T-helper 9 cell (primary cell): ENCODE measurements at places on chromosomes 12 and 14.
A peak's percentile ranks its signal among the peaks of the same experiment; 100 is the strongest.

GRCh38 chr12:6052940-6053329, 71.5 kb downstream of the VWF start:
- no peak for DNase-seq

DNA sequence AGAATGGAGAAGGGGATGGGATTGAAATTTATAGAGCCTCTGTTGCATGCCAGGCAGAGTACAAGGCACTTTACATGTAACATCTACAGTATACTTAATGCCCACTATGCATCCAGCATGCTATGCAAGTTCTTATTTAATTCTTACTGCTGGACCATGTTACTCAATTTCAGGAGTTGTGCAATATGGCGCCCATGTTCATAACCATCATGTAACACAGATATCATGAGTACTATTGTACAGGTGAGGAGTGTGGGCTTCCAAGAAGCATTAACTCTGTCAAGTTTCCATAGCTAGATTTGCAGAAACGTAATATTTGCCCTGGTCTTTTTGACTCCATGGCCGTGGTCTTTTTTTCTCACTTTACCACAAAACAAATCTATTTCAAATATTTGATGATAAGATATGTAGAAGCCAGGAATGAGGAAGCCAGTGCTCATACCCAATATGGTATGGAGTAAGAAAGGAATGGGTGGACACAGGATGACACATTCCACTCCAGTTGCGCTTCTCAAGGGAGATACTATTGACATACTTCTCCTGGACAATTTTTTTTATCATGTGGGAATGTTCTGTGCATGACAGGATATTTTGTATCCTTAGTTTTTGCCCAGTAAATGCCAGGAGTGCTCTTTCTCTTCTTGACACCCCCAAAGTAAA, 191.8 kb downstream of the C12orf75 start:
- no peak for DNase-seq

DNA sequence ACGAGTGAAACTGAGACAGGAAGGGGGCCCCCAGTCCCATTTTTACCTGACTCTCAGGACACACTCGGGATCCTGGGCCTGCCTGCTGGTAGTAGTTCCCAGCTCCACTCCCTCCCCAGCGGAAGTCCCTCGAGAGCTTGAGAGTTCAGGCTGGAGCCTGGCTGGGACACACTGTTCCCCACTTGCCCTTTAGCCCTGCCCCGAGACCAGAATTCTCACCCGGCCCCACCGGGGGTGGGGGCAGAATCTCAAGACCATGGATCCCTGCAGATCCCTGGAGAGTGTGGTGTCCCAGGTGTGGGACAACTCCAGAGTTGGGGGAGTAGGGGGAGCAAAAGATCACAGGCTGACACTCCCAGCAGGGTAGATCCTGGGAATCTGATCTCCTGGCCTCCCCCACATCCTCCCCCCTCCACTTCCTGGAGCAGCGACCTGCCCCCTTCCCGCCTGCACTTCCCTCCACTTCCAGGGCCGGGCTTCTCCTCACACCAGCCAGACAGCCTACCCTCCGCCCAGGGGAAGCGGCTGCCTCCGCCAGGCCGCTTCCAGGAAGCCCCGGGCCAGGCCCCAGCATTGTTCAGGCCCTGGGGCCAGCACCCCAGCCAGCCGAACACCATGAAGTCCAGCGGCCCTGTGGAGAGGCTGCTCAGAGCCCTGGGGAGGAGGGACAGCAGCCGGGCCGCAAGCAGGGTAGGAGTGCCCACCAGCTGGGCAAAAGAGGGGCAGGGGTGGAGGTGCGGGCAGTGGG, at the start of gene TNS2:
Gene TNS2 (plus strand): TSS at position 495 of the 748 bp plus-strand sequence. CDS start 121 bp downstream, at position 616.
- DNase-seq: no peak

DNA sequence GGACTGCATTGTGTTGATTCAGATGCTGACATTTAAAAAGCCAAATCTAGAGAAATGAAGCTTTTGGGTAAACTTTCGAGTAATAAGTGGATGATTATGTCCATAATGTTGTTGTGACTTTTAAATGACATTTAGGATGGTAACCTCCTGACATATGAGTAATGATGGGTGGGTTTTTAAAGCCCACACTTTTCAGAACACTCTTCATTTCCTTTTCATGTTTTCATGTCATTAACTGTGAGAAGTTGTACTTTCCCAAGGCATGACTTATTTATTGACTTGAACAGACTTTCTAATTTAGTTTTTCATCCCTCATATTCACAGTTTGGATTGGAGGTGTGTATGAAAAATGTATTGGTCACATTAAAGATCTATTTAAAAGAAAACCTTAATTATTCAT, 35.5 kb downstream of the RGS6 start:
- no peak for DNase-seq

- no peak for DNase-seq
Observed at GRCh38 chr12:28877854-28878253, 271.2 kb upstream of the FAR2 start.

DNA sequence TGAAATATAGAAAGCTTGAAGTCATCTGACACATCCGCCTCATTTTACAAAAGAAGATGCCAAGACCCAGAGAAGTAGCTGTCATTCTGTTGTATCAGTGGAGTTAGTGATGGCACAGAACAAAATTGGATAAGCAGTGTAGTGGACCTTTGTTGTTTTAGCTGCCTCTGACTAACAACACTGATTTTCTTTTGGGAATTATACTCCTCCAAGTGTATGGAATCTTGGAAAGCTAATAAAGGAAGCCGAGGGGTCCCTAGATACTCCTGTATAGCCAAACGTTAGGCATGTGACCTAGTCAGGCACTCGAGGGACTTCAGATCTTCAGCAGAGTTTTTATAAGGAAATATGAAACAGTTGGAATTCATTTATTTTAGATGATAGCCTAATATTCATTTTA, 94.5 kb downstream of the OTOGL start:
- DNase-seq: no peak

- no peak for DNase-seq
Observed at GRCh38 chr14:52901357-52901980, 49.4 kb downstream of the FERMT2 start.

- no peak for DNase-seq
Observed at GRCh38 chr14:77763316-77763715, 2.4 kb upstream of the SNW1 start.

DNA sequence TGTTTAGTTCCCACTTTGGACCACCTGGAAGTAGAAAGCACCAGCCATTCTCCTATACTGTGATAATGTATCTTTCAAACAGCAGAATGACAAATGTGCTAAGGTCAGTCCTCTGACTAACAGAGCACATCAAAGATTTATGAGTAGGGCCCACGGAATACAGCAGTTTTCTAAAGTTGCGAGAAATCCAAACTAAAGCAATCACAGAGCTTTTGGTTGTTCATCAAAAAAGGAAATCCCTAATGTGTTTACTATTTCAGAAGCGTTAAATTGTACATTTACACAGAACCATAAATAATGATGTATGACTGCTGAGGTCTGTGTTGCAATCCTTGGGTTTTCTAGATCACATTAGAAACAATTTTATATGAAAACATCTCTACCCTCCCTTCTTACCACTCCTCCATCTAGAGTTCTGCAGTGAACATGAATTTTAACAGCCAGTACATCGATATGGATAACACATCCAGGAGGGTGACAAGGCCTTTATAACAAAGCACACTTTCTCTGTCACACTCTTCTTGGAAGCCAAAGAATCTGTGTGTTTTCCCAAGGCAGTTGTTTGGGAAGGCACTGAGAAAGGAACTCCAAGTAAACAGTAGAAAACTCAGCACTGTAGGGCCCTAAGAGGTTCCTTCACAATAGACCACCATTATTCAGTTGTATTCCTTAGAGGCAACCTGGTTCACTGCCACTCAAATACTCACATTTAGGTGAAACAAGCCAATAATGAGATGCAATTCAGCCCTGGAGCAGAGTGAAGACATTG, 7.3 kb downstream of the KITLG start:
- DNase-seq: no peak

GRCh38 chr12:64058541-64059265, 163.4 kb downstream of the KICS2 start:
- no peak for DNase-seq

GRCh38 chr12:20259786-20260185, 108.6 kb upstream of the PDE3A start:
- DNase-seq: no peak

DNA sequence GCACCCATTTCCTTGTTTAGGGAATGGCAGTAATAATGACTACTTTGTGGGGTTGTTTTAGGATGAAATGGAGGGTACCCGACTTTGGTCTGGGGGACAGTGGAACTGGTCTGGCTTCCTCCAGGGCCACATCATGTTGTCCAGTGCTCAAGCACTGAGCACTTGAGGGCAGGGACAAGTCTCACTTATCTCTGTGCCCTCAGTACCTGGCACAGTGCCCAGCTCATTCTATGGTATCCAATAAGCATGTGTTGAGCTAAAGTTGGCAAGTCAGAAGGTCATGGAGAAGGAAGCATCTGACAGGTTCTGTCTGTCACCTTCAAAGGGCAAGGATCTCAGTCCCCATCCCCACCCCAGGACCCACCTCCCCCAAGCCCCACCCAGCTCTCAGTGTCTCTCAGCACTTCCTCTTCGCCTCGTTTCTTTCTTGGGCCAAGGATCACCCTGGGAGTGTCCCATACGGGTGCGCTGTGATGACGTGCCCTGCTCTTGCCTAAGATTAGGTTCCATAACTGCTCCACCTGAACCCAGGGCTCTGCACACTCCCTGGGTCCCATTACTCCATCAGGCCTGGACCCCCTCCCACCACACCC, 24.3 kb upstream of the TMEM106C start:
- DNase-seq: no peak

DNA sequence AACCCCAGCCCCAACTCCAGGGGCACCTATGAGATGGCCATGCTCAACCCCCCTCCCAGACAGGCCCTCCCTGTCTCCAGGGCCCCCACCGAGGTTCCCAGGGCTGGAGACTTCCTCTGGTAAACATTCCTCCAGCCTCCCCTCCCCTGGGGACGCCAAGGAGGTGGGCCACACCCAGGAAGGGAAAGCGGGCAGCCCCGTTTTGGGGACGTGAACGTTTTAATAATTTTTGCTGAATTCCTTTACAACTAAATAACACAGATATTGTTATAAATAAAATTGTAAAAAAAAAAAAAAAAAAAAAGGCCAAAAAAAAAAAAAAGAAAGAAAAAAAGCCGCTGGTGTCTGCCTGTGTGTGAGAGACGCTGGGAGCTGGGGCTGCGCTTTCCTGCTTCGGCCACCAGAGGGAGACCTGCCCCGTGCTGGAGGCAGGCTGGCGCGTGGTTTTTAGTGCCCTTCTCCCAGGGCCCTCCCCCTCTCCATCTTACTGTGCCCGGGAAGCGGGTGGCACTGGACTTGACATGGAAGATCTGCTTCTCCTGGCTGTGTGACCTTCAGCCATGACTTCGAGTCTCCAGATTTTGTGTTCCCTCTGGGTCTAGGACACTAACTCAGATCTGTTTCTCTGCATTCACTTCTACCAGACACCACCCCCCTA, 3.4 kb upstream of the NXPH4 start:
- DNase-seq: peak; percentile 83

DNA sequence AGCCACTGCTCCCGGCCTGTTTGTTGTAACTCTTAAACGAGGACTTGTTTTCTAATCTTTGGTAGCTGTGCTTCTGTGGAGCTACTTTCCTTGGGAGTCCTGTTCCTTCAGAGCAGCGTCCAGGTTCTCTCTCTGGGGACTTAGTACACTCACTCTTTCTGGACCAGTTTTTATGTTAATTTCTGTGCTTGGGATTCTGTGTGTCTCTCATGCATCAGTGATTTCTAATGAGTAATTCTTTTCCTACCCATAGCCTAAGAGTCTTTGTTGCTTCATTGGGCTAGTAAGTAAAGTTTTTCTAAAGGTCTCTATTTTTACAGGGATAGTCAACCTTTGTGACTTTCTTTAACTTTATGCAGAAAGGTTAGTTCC, 289.3 kb downstream of the FBXL14 start:
- DNase-seq: no peak

DNA sequence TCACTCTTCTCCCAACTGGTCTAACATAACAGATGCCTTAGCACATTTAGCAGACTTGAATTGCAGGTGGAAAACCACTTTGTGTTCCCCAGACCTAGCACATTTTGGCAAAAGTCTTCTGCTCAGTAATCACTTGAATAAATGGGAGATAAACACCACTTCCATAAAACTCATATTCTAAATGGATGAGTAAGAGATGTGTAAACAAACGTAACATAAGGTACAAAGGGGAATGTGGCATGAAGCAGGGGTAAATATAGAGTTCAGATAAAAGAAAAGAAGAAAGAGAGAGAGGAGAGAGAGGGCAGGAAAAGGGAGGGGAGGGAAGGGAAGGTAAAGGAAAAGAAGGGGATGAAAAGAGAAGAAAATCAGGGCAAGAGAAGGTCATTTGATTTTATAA, 17.0 kb upstream of the KERA start:
- DNase-seq: no peak

DNA sequence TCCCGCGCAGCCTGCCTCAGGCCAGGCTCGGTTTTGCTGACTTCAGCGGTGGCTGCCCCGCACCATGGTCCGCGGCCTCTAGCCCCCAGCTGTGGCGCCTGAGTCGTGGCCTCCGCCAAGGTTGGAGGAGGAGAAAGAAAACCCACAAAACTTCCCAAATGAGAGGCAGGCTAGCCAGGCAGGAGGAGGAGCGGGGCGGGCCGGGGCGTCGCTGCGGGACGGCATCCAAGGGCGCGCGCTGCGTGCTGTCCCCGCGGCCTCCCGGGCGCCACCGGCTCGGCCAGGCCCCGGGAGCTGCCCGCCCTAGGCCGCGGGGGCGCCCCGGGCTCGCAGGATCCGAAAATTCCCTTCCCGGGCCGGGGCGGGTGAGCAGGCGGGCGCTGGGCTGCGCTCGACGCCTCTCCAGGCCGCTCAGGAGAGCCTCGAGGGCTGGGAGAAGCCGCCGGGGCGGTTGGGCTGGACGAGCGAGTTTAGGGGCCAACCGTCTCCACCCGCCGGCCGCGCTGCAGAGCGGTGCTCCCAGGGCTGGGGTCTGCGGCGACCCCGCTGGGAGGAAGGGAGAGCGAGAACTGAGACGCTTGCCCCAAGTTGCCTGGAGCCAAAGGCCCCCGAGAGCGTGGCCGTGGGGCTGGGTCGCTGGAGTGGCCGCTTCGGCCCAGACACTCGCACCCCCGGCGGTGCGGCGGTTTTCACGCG, at the start of gene EFS:
Gene EFS (minus strand): TSS at position 137 of the 696 bp plus-strand sequence. CDS start 147 bp downstream, outside the sequence.
- DNase-seq: no peak

- DNase-seq: no peak
Observed at GRCh38 chr12:3303410-3304136, 187.4 kb upstream of the PRMT8 start.

DNA sequence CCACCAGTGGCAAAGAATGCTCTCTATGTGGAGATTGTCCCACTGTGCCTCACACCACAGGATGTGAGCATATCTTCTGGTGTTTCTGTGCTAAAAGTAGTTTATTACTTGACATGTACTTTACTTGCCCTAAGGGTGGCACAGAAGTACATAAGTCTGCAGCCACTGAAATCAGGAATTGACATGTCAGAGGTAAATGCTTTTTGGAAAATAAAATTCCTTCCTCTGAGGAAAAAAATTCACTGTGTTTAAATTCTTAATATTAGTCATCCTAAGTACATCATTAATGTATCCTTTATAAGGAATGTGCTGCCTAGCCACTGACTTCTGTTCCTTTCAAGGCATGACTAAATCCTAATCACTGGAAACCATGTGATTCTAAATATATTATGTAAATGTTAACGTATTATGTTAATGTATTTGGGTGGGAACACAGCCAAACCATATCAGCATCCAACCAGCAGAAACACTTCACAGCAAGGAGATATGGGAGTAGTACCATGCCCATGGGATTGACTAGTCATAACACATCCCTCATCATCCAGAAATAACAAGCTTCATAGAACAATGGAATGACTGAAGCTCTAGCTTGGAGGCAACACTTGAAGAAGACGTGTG, 239.7 kb upstream of the PPFIA2 start:
- DNase-seq: no peak

- DNase-seq: no peak
Observed at GRCh38 chr12:78994168-78994791, 129.7 kb downstream of the SYT1 start.
